ENCODE measurements at places on chromosomes 11 and 22.

- no peak for DNase-seq
Observed at GRCh38 chr22:48321986-48322545, 1505.6 kb downstream of the BRD1 start.

DNA sequence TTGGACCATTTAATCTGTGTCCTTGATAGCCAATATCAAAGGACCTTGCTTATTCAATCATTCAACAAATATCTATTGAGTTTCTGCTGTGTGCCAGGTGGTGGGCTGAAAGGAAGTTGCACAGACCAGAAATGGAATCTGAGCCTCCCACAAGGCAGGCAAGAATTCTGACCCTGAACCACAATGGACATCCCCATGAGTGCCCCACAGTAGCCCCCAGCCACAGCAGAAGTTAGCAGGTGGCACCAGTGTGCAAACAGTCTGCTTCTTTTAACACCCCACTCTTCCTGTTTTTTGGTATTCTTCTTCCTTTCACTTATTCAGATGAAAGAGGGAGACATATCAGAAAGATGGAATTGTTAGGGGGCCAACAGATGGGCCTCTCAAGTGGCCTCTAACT is 12.2 kb upstream of the SERPING1 start:
- no peak for DNase-seq

GRCh38 chr22:30244641-30245040 is 1.9 kb downstream of the LIF start:
- DNase-seq: no peak

- DNase-seq: no peak
Observed at GRCh38 chr11:45670386-45671135, 5.1 kb upstream of the CHST1 start.
